ENCODE measurements at places on chromosomes 2 and 18.

DNA sequence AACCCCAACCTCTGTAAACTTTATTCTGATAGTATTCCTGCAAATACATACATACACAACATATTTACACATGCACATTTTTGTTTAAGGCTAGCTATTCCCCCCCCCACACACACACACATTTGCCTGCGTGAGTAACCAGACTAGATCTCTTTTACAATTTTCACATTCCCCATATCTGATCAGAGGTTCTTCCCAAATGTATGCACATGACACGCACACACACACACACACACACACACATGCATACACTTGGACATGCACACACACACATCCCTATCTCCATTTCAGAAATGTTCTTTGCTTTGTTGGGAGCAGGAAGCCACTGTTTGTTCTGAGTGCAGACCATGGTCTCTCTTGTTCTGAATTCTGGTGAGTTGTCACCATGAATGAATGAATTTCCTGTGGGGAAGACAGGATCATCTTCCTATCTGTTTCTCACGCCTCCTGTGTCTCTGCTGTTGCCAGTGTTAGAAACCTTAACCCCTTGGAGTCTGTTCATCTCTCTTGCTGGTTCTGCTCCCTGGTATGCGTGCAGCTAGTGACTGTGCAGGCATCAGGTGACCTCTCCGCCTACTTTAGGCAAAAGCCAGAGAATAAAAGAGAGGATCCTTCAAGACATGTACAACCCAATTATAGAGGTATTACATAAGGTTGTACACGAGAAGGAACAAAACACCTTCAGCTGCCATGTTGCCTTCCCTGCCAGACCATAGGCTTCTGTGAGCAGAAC lies 251.0 kb upstream of the RAB12 start:
- no peak for DNase-seq

- DNase-seq = no peak
These were observed 3.9 kb upstream of the MYCN start for GRCh38 chr2:15936277-15937104.

DNA sequence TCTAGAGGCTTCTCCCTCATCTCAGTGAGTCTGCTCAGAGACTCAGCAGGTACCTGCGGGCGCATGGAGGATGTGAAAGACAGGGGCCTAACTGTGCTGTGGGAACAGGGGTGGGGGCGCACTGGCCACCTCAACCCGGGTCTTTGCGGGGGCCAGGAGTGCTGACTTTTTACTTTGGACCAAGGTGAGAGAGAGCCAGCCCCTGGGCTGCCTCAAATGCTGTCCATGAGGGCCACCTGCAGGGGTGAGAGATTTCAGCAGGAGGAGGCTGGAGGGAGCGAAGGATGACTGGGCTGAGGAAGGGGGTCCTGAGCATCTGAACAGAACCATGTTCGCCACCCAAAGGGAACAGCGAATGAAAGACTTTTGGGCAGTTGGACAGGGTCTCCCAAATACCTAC lies 129.4 kb downstream of the TNS1 start:
- DNase-seq = no peak

GRCh38 chr2:229231328-229231868 lies 39.7 kb downstream of the PID1 start:
- DNase-seq = no peak

- DNase-seq = peak; percentile 76
These were observed 23.0 kb downstream of the ERMN start for GRCh38 chr2:157302492-157303099.

DNA sequence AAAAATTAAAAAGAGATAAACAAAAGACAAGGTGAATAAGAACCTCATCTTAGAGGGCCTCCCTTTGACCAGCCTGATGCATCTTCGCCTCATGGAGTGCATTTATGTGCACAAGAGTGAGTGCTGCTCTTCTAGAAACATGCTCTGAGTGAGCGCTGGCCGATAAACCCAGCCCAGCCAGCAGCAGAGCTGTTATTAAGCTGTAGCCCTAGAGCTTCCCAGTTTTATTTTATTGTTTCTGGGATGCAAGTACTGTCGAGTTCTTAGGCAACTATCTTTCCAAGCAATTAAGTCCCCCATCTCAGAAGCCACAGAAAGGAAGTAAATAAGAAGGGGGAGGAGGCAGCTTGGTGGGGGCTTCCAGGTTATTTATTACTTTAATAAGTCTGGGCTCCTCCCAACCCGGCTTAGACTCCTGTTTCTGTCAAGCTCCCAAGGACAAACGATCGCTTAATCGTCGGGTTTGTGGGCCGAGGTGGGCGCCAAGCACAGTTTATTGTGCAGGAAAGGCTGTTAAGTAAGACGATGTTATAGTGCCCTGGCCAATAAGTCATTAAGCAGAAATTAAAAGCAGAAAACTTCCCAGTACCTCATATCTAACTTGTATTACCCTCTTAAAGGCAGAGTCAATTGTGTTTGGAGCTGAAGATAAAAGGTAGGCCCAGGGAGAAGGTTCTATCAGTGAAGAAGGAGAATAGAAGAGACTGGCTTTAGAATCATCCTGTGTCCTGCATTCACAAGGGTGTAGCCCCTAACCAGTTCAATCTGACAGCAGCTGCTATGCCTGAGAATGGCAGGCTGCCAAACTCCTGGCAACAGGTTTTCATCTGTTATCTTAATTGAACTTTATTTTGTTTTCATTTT lies 176.3 kb downstream of the PIK3C3 start:
- no peak for DNase-seq

- no peak for DNase-seq
These were observed 90.7 kb downstream of the WDPCP start for GRCh38 chr2:63497576-63497975.

DNA sequence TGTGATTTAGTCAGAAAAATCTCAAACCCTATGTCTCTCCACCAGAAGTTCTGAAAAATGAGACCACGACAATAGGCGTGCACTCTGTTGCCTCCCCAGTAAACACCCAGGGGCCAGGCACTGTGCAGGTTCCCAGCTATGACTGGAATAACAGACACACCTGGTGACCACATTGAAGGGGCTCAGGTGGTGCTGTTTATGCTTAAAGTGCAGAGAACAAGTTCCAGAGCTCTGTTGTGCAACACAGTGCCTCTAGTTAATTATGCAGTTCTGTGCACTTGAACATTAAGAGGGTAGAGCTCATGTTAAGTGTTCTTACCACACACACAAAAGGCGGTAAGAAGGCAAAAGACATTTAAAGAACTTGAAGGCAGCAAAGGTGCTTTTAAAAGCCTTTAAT lies 52.6 kb upstream of the AFF3 start:
- DNase-seq = no peak

DNA sequence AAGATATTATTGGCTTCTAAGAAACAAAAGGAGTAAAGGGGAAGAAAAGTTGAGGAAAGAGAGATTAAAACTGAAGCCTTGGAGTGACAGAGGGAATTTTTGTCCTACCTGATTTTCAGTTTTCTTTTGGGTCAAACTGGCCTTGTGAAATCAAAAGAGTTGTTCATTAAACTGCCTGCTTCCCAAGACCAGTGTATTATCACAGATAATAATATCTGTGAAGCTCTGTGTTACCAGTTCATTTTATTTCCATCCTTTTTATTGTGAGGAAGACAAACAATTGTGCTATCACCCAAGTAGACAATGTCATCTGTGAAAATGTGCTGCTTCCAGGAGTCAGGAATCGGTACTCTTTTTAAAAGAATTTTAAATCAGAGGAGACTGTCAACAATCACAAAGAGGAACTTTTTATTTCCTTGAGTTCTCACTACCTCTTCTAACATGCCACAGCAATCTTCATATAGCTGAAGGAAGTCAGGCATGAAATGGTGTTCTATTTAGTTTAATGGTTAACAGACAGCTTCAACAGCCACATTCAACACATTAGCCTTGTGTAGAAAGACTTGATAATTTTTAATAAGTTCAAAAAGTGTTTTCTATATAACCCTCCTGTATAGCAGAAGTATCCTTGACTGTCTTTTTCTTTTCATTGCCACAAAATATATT lies 554.8 kb downstream of the PIK3C3 start:
- no peak for DNase-seq

- DNase-seq = no peak
These were observed 309.4 kb downstream of the PTPRM start for GRCh38 chr18:7876354-7877104.

DNA sequence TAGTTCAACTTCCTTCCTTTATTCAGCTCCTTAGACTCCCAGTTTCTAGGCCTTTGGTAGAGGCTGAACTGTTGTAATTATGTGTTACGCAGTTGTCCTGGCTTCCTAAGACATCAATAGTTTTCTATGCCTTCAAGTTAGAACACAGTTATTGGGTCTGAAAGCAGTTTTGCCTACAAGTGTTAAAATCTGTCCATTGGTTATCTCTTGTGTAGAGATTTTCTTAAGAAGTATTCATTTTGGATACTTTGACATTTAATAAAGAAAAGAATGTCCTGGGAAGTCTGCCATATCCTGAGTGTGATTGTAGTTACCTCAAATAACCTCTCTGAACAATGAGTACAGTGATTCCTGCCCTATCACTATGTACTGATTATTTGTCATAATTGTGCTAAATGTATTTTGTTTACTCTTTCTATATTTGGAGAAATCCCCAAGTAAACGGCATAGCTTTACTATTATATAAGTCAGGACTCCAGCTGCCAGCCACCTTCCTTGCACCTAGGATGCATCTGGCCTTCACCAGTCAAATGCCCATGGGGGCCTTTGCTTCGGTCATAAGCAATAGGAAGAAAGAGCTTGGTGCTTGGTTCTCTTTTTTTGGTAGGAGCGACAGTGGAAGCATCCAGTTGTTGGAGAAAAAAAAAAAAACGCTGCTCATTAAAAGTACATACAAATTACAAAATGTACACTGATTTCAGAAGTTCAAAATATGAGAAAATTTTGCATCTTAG lies 449.5 kb upstream of the PKDCC start:
- DNase-seq = no peak

Measured in K562 (cell line).